Fibroblast of upper back skin (primary cell): ENCODE measurements at places on chromosomes 2 and 18.

DNA sequence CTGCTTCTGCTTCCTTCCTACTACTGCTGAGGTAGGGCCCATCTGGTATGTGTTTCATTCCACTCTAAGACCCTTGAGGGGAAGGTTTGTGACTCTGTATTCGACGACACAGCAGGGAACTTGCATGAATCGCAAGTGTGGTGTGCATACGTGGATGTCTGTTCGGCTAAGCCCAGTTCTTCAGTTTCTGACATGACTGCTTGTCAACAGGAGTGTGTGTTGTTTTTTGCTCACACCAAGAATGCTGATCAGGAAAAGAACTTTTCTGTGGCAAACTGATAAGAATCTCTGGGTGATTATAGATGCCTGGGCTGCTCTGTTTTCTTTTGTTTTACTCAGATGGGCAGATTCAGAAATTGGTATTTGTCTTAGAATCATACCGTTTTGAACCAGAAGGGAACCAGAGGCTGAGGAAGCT is 22.0 kb downstream of the TNFRSF11A start:
- no peak for DNase-seq

DNA sequence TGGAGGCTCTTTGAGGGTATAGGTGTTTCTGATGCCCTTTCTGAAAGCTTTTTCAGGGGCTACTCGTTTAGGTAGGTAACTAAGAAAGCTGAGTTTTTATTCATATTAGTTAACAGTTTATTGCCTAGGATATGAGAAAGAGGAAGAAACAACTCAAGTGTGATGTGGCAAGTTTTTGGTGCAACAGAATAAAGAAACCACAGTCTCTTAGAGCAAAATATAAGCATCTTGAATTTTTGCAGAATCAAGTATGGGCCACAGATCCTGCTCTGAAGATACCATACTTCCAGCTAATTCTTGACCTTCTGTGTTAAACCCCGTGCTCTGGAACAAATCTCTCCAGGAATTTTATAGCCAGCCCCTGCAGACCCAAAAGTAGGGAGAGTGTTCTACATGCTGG is 147.7 kb upstream of the SLC1A4 start:
- DNase-seq = no peak

DNA sequence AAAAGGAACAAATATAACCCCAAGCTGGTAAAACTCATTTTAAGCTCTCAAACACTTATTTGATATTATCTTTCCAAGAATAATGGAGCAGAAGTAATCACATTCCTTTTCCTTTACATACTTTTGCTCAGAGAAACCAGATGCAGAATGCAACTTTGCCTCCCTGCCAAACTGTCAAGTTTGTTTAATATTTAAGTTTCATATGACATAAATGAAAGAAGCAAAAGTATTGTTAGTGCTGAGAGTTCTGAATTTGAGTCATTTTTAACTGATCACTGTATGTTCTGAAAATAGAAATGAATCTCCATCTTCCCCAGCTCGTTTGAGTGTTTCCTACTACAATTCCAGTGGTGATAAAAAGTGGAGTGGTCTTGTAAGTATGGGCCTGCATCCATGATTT is 423.4 kb downstream of the PID1 start:
- peak; percentile 66 for DNase-seq

- peak; percentile 28 for DNase-seq
These were observed 222.8 kb downstream of the NAPG start for GRCh38 chr18:10748641-10749040.

- peak; percentile 75 for DNase-seq
These were observed 133.9 kb downstream of the TNS1 start for GRCh38 chr2:217868911-217869334.

GRCh38 chr18:74498712-74499627 is 2.8 kb downstream of the CNDP2 start:
- DNase-seq = no peak

- no peak for DNase-seq
These were observed 3.3 kb upstream of the ALLC start for GRCh38 chr2:3654531-3655225.

DNA sequence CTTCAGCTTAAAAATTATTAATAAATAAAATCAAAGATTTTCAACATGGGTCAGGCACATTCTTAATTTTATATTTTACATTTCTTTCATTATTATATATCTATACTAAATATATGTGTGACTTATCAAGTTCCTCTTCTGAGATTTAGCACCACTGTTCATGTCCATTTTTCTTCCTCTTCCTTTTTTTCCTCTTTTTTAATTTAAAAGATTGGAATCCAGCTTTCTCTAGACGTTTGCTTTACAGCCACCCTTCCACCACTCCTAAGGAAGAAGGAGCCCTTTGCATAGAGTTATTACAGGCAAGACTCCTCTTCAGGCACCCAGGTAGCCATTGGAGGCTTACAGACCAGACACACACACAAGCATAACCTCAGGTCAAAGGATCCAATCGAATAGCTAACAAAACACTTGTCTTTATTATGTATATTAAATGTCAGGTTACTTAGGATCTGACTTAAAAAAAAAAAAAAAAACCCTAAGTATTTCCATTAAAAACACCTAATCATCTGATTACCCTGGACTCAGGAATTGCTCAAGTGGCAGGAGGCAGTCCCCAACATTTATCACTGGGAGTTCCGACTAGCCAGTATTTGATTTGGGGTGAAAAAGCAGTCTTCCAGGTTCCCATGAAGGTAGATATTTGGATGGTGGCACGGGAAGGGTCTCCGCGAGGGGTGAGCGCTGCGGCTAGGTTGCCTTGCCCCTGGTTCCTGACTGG is 2.4 kb upstream of the ZEB2 start:
- DNase-seq = no peak
